ENCODE measurements at places on chromosomes 3 and 15.

GRCh38 chr3:42072831-42073301 is 18.3 kb upstream of the TRAK1 start:
- peak overlapping the region; percentile 76 for H3K27ac ChIP-seq
- H3K4me3 ChIP-seq, result peak overlapping the region; percentile 38

DNA sequence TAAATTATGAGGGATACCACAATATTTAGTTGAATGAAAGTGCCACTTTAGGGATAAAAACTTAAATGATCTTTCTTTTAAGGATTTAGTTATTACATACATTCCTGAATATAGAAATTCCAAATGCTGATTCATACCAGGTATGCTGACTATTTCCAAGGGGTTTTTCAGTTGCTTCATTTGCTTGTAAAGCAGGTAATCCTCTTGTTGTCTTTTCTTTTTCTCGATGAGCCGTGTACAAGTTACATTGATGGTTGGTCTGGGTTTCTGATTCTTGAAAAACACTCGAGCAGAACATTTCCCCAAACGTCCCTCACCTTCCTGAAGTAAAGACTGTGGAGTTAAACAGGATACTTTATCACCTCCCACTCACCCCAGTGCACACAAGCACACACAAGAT is 21.7 kb downstream of the RARRES1 start:
- H3K4me1 ChIP-seq, result no peaks in the 10 kb centered on the region
- H3K27me3 ChIP-seq, result no peaks in the 10 kb centered on the region
- DNase-seq, result no peak
- no peaks in the 10 kb centered on the region for H3K36me3 ChIP-seq
- no peak overlapping the region for H3K27ac ChIP-seq

DNA sequence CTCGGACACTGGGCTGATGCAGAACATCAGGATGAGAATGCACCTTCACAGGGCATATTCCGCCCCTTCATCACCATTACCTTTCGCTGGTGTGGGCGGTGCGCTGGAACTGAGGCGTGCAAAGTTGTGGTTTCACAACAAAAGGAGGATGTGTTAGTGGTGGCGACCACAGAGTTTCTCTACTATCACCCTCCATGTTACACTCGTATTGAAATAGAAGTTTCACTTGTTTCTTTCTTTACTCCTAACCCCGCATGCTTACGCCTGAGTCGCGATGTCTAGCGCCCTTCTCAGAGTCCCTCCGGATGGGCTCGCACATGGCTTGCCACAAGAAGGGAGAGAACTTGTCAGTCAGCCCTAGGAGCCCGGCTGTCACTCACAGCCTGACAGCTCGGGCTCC is 148.7 kb downstream of the GABRB3 start:
- no peak overlapping the region for H3K4me3 ChIP-seq
- no peak for DNase-seq
- H3K27me3 ChIP-seq, result no peaks in the 10 kb centered on the region

GRCh38 chr3:67526246-67526645 is 128.2 kb downstream of the SUCLG2 start:
- no peak overlapping the region for H3K4me3 ChIP-seq
- no peaks in the 10 kb centered on the region for H3K27me3 ChIP-seq
- DNase-seq, result no peak
- peaks cover 25% of the 10 kb centered on the region for H3K36me3 ChIP-seq
- H3K27ac ChIP-seq, result no peak overlapping the region
- H3K4me1 ChIP-seq, result peaks cover 5% of the 10 kb centered on the region

DNA sequence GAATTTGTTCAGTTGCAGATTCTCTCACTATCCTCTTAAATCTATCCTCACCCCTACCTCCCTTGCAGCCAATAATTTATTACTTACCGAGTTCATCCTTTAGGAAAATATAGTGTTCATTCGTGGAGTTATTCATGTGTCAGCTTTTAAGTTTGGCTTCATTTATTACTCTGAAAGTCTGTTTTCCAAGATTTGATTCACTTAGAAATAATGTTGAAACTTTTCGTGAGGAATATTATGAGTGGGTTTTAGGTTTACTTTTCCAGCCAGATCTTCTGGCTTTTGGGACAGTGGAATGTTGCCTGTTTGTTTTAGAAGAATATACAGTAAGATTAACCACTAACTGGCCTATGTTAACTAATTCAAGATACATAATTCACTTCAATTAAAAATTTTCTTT is 161.0 kb upstream of the CGNL1 start:
- peak overlapping the region; percentile 5 for H3K27ac ChIP-seq
- peaks cover 16% of the 10 kb centered on the region for H3K4me1 ChIP-seq
- DNase-seq, result no peak

GRCh38 chr3:179560791-179561190 is 1.9 kb upstream of the ACTL6A start:
- no peak overlapping the region for H3K27ac ChIP-seq
- H3K36me3 ChIP-seq, result no peaks in the 10 kb centered on the region
- DNase-seq, result no peak
- H3K27me3 ChIP-seq, result no peaks in the 10 kb centered on the region

DNA sequence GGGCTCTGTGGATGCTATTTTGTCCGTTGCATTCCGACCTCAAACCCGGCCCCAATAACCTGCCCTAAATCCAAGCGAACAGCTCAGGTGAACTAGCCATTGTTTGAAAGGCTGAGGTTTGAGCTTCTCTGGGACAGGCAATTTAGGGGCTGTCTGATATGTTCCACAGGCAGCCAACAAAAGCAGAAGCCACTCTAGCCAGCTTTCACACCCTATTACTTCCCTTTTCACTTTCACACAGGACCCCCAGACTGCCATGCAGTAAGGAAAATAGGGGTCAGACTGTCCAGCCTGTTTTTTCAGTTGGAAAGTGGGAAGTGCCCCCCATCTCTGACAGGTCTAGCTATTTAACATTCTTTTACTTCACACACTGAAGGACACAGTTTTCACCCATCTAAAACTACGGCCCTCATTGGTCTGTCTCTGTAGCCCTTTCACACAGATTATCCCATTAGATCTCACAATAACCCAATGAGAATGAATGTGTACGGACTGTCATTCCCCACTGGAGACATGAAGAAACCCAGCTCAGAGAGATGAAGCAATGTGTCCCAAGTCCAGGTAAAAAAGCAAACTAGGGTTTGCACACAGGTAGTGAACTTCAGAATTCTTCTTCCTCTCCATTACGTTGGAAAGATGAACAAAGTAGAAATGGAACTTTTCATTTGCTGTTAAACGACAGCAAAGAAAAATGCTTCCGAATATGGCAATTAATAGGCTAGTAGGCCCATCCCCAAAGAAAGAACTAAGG is 1.9 kb downstream of the CCDC12 start:
- no peak for DNase-seq
- H3K36me3 ChIP-seq, result no peaks in the 10 kb centered on the region
- no peak overlapping the region for H3K4me3 ChIP-seq
- no peak overlapping the region for H3K27ac ChIP-seq
- H3K27me3 ChIP-seq, result no peaks in the 10 kb centered on the region
- no peaks in the 10 kb centered on the region for H3K4me1 ChIP-seq

DNA sequence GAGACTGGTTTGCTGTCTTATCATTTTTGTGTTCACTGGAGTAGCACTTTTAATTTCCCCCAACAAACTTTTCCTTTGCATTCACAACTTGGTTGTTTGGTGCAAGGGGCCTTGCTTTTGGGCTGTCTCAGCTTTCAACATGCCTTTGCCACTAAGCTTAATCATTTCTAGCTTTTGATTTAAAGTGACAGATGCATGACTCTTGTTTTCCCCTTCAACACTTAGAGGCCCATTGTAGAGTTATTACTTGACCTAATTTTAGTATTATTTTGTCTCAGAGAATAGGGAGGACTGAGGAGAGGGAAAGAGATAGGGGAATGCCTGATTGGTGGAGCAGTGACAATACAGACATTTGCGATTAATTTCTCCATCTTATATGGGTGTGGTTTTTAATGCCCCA is 340.1 kb upstream of the MANF start:
- no peak for DNase-seq
- H3K36me3 ChIP-seq, result no peaks in the 10 kb centered on the region
- H3K4me1 ChIP-seq, result no peaks in the 10 kb centered on the region
- no peaks in the 10 kb centered on the region for H3K27me3 ChIP-seq
- H3K4me3 ChIP-seq, result no peak overlapping the region

Measured in tibial artery (tissue), 4 donors.